Stimulated activated CD4-positive, alpha-beta T cell treated with anti-CD3 and anti-CD28 coated beads, TNF-alpha, amount 100 ng/mL, for 4 hours (primary cell): ENCODE measurements at places on chromosomes 7 and 10.

DNA sequence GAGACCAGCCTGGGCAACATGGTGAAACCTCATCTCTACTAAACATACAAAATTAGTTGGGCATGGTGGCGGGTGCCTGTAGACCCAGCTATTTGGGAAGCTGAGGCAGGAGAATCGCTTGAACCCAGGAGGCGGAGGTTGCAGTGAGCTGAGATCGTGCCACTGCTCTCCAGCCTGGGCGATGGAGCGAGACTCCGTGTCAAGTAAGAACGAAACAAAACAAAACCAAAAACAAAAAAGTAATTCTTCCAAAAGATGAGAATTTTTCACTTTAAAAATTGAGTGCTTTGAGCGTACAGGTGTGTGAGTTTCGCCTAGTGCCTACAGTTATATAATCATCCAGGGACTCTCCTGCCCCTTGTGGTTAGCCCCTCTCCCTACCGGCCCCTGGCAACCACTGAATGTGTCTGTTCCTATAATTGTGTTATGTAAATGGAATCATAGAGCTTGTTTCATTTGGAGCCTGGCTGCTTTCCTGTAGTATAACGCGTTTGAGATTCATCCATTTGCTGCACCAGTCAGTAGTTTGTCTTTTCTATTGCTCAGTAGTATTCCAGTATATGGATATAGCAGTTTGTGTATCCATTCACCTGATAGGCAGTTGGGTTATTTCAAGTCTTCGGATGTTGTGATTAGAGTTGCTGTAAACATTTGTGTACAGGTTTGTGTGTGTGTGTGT, 80.0 kb downstream of the RBM33 start:
- no peak for DNase-seq

DNA sequence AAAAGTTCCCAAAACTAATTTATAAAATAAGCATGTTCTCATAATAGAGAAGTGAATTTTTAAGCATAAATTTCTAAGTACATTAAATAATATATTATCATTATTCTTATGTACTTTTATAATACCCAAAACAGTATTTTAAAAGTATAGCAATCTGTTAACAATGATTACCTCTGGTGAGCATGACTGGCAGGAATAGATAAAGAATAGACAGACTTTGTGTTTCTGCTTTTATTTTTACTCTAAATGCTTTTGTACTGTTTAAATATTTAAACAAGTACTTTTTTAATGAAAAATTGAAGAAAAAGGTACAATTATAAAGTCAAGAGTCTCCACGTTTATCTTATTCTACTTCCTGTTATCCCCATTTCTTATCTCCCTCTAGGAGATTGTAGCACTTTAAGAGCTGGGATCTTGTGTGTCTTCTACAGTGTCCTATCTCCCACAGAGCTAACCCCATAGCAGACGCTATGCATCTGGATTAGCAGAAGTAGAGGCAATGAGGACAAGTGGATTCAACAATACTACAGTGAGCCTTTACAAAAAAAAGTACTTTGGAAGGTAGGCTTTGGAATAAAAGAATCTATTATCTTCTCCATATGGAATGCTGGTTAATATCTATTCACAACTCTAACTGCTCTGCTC, 42.9 kb downstream of the IDE start:
- no peak for DNase-seq

GRCh38 chr7:128672927-128673517, 930 bp downstream of the GARIN1A start:
- no peak for DNase-seq

DNA sequence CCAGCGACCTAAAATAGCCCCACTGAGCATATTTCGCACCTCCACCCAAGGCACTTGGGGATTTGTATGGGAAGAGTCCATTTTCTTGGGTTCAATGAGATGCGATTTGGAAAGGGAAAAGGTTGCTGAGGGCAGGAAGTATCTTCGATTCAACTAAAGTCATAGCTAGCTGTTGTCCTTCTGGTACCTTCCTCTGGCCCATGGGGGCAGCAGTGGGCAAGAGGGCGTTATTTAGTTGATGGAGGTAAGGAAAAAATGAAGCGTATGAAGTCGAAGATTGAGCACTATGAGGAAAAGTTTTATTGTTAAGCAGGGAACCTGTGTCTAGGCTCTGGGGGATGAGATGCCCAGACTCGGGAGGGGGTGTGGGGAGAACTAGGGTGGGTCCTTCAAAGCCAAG, 135.4 kb downstream of the EVX1 start:
- no peak for DNase-seq

GRCh38 chr7:132703742-132704141, 127.5 kb upstream of the PLXNA4 start:
- no peak for DNase-seq

GRCh38 chr10:98449287-98449686, 2.6 kb upstream of the HPS1 start:
- no peak for DNase-seq

- DNase-seq = no peak
Observed at GRCh38 chr7:112101201-112101846, 104.9 kb downstream of the DOCK4 start.

DNA sequence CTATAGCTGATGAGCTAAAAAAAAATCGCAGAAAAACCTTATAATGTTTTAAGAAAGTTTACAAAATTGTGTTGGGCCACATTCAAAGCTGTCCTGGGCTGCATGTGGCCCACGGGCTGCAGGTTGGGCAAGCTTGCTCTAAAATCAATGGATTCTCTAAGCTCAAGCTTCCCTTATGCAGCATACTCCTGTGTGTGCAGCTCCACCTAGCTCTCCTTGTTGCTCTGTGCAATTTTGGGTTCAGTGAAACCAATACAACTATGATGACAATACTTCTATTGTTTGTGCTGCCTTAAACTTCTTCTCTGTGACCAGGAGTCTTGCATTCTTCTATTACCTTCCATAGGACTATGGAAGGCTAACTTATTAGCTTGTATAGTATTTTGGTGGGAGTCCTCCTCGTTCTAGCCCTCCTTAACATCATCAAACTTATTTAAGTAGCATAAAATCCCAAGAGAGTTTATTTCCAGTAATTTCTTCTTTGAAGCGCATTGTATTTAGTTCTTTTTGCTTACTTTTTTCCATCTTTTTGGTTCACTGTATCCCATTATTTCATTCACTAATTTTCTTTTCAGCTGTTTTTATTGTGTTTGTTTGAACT, 170.9 kb upstream of the SMIM30 start:
- DNase-seq = no peak

DNA sequence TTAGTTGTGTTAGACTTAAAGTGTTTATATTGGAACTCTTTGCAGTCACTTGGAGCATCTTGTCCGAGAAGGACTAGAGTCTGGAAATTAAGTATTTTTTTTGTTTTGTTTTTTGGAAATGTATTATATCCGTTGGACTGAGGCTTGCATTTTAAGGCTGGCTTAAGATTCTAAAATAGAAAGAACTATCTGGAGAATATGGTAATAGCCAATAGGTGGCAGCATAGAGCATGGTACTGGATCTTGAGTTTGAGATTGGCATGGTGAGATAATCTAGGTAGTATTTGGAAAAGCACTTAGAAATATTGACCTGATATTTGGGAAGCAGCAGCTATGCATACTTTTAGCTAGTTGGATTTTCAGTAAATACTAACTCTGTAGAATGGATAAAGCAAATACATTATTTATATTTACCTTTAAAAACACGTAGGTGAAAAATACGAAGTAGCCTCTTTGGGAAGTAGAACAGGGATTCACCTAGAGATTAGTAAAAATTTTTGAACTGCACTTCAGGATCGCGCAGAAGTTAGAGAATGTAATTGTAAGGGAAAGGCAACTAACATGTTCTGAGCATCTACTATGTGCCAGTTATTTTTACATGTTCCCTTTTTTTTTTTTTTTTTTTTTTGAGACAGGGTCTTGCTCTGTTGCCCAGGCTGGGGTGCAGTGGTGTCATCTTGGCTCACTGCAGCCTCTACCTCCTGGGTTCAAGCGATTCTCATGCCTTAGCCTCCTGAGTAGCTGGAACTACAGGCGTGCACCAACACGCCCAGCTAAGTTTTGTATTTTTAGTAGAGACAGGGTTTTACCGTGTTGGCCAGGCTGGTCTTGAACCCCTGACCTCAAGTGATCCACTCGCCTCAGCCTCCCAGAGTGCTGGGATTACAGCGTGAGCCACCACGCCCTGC, 78.6 kb downstream of the LCOR start:
- no peak for DNase-seq

DNA sequence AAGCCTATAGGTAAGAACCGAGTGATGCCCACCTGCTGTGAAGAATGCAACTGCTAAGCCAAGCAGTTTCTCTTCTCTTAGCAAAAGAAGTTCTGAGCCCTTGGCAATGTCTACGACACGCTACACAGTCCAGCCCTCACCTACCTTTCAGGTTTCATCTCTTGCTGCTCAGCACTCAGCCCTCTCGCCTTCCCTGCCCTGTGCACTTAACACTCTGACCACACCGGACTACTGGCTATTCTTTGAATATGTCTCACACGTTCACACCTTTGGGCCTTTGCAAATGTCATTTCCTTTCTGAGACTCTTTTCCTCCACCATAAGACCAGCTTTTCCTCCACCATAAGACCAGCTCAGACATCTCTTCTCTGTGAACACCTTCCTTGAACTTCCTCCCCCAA, 67.0 kb upstream of the ITGB1 start:
- DNase-seq = no peak

- no peak for DNase-seq
Observed at GRCh38 chr7:70097645-70098044, 499.4 kb downstream of the AUTS2 start.

DNA sequence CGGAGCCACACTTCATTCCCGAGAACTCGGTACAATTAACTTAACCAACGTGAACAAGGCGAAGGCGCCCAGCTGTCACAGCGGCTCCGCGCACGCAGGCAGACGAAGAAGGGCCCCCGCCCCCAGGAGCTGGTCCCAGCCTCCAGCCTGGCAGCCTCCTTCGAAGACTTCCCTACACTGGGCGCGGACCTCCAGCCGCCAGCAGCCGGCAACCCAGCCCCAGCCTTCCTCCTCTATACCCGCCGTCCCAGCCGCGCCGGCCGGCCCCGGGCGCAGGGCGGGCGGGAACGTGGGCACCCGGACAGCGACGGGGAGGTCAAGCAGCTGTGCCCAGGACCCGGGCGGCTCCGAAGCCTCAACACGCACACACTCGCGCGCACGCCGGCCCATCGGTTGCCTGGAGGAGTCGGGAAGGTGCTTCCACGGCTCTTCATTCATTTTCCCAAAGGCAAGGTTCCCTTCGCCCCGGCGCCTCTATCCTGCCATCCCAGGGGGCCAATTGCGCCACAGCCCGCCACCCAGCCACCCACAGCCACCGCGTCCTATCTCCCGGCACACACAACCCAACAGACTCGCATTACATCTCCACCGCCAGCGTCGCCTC, 1.6 kb downstream of the CHST15 start:
- DNase-seq = no peak

DNA sequence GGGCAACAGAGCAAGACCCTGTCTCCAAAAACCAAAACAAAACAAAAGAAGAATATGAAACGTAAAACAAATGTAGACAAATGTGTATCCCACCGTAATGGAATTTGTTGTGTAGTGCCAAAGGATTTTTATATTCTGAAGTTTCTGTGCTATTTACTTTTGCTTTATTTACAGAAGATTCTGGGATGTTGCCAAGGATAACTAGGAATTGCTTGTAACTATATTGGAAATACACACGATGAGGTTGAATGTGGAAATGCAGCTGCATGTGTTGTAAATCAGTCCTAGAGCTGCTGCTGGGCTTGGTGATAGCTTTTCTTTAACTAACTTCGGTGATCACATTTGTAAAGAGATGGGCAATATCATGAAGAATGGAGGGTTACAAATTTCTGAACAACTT, 39.5 kb downstream of the GALNT17 start:
- no peak for DNase-seq

- no peak for DNase-seq
Observed at GRCh38 chr10:127392351-127393235, 156.5 kb upstream of the NPS start.

GRCh38 chr10:31770307-31770902, 158.2 kb downstream of the ARHGAP12 start:
- peak; percentile 26 for DNase-seq

DNA sequence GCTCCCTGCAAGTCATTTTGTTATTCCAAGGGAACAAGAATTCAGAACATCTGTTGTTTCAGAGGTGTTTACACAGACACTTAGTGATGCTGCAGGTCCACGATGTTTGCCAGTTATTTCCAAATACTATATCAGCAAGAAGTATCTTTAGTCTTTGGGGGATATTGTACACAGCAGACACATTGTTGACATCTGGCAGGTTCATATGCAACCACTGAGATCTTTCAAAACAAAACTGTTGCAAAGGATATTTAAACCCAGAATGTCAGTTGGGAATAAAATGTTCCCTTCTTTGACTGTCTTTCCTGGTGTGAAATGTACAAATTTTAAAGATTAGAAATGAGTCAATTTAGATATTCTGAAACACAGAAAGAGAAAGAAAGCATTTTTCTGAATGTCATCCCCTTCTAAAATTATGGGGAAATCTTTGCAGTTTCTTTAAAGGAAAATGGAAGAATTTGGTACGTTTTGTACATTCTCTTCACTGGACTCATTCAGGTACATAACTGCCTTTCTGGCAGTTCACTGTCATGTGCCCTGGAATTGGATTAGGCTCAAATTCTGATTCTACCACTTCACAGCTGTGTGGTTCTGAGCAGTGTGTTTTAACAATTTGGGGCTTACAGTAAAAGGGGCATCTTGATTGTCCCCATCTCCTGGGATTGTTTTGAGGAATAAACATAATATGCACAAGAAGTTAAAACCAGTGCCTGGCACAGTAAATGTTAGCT, 40.3 kb upstream of the CELF2 start:
- DNase-seq = no peak

DNA sequence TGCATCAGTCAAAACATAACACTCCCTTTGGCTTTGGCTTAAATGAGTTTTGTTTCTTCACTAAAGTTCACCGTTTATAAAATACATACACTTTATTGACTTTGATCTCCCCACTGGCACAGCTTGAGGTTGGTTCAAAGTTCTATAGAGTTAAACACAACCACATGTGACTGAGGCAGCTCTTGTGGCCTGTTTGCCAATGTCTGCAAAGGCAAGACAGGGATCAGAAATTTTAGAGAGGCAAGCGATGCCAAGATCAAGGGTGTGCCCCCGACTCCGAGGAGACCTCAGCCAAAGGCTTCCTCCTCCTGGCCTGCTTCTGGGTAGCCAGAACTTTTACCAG, 129.8 kb upstream of the JCAD start:
- no peak for DNase-seq

GRCh38 chr10:11235771-11236170, 218.1 kb downstream of the CELF2 start:
- DNase-seq = no peak

DNA sequence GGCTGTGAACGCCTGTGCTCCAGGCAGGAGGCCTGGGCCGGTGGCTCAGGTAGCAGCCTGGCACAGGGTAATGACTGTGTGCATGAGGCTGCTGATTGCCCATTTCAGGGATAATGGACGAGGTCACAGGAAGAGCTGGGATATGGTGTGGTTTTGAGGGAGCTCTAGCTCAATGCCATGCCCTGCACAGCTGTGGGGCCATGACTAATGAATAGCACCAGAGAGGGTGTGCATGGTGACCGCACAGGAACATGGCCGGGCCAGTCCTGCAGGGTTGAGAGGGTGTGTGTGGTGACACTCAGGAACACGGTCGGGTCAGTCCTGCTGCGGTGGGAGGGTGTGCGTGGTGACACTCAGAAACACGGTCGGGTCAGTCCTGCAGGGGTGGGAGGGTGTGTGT, 21.8 kb downstream of the NKX6-2 start:
- DNase-seq = no peak
